ENCODE measurements at places on chromosomes 1 and 21.
A peak's percentile ranks its signal among the peaks of the same experiment; 100 is the strongest.

- DNase-seq = no peak
These were observed 95.5 kb upstream of the IVNS1ABP start for GRCh38 chr1:185412385-185413087.

GRCh38 chr1:12184008-12184681, 17.4 kb downstream of the TNFRSF1B start:
- no peak for DNase-seq

DNA sequence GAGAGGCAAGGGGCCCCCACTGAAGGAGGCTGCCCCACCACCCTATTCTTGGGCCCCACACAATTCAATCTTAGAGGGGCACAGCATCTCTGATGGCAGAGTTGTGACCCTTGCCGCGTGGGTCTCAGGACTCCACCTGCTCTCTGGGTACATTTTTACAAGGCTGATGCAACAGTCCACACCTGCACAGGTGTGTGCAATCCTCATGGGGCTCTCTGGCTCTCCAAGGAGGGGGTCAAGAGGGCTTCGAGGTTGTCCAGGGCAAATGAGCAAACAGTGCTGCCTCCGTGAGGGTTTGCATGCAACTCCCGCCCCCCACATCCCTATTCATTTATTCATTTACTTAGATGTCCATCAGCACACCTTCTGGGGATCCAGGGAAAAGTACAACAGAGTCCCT, 81.6 kb upstream of the IFFO2 start:
- DNase-seq = no peak

- DNase-seq = peak; percentile 76
These were observed 17.9 kb upstream of the ETV3 start for GRCh38 chr1:157156058-157156541.

DNA sequence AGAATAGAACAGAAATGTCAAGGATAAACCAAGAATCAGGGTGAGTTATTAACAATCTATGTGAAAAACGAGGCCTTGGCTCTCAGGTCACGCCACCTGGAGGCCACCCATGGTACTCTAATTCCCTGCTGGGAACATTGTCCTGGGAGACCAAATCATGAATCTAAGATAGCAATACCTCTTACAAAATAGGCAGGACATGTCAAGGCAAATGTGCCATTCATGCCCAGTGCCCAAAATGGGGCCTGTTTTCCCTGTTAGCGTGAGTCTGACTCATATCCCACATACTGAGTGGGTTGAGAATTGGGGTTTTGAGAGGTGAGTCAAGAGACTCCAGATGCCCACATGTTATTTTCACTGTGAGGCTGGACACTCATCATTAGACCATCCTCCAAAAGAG, 380.8 kb downstream of the HHIPL2 start:
- no peak for DNase-seq

- DNase-seq = no peak
These were observed 9.3 kb downstream of the DRAXIN start for GRCh38 chr1:11700601-11701467.

DNA sequence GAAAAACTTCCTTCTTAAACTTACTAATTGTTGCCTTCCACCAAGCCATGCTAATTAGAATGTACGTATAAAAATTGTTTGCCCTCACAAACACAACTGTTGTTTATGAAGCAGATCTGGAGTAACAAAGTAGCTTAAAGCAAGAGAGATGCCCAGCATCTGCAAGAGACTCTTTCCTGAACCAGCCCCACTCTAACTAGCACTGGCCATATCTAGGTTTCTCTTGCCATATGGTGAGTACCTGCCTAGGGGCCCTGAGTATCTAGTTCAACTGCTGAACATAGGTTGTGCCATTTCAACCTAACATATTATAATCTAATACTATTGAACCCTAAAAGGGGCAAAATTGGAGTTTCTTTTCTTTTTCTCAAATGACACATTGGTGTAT, 883.4 kb upstream of the B3GALT2 start:
- no peak for DNase-seq

- DNase-seq = no peak
These were observed 312.9 kb downstream of the RRAGC start for GRCh38 chr1:38546636-38547035.

GRCh38 chr21:31974454-31974985, 101.7 kb downstream of the HUNK start:
- DNase-seq = no peak

DNA sequence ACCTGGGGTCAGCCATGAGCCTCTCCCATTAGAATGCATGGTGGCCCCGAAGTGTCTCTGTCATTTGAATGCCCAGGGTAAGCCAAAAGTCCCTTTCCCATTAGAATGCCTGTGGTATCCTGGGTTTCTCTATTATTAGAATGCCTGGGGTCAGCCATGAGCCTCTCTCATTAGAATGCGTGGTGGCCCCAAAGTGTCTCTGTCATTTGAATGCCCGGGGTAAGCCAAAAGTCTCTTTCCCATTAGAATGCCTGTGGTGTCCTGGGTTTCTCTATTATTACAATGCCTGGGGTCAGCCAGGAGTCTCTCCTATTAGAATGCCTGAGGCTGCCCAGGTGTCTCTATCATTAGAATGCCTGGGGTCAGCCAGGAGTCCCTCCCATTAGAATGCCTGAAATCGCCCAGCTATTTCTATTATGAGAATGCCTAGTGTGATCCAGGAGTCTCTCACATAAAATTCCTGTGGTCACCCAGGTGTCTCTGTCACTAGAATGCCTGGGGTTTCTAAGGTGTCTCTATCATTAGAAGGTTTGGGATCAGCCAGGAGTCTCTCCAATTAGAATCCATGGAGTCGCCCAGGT, 65.5 kb downstream of the RNF187 start:
- DNase-seq = no peak
